Esophagus muscularis mucosa (tissue), 4 donors: ENCODE measurements at places on chromosomes 7 and 10. TPM values are rescaled to one million over a fixed set of nuclear protein-coding genes. Genes with fewer than 3 reads are reported as not detected.
A peak's percentile ranks its signal among the peaks of the same experiment; 100 is the strongest.

DNA sequence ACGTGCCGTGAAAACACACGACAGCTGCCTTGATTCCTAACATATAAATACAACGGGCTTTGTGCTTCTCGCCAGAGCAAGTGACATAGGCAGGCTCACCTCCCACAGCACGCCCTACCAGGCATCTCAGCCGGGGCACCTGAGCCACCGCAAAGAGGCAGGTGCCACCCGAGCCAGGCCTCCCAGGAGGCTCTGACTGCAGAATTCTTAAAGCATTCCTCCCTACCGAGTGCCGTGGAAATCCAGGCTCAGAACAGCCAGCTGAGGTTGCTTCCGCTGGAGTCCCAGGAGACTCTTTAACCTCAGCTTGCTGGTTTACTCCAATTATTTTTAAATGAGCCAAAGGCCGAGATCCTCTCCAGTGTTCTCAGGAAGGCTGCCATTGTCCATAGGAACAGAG lies 206.5 kb downstream of the USP6NL start:
- H3K36me3 ChIP-seq, result no peaks in the 10 kb centered on the region
- DNase-seq, result no peak
- H3K27ac ChIP-seq, result no peak overlapping the region
- H3K4me1 ChIP-seq, result no peaks in the 10 kb centered on the region
- H3K27me3 ChIP-seq, result no peaks in the 10 kb centered on the region

DNA sequence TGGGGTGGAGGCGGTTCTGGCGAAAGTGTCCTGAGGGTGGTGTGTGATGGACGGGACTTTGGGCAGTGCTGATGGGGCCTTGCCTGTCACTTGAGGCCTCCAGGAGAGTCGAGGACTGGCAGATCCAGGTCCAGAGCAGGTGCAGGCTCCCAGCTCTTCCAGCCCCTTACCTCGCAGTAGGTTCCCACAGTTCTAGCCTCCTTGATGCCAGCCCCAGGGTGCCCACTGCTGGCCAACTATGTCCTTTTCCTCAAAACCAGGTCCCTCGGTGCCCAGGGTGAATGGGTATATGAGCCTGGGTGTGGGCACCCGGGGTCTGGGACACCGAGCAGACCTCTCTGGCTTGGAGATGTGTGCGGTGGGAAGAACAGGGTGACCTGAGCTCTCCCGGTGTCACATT lies 8.3 kb downstream of the FAM20C start:
- peaks cover 100% of the 10 kb centered on the region for H3K36me3 ChIP-seq
- H3K4me1 ChIP-seq, result peaks cover 43% of the 10 kb centered on the region
- no peaks in the 10 kb centered on the region for H3K27me3 ChIP-seq
- DNase-seq, result no peak

- no peak for DNase-seq
- H3K4me3 ChIP-seq, result peak overlapping the region; percentile 73
- peaks cover 32% of the 10 kb centered on the region for H3K4me1 ChIP-seq
- peak overlapping the region; percentile 91 for H3K27ac ChIP-seq
Measured at GRCh38 chr10:30784524-30784896, 155.0 kb upstream of the LYZL2 start.

- H3K36me3 ChIP-seq, result no peaks in the 10 kb centered on the region
- H3K27me3 ChIP-seq, result no peaks in the 10 kb centered on the region
- H3K4me1 ChIP-seq, result peaks cover 11% of the 10 kb centered on the region
- H3K4me3 ChIP-seq, result no peak overlapping the region
- no peak overlapping the region for H3K27ac ChIP-seq
- peak; percentile 42 for DNase-seq
Measured at GRCh38 chr7:130673066-130673465, 4.5 kb upstream of the COPG2 start.

DNA sequence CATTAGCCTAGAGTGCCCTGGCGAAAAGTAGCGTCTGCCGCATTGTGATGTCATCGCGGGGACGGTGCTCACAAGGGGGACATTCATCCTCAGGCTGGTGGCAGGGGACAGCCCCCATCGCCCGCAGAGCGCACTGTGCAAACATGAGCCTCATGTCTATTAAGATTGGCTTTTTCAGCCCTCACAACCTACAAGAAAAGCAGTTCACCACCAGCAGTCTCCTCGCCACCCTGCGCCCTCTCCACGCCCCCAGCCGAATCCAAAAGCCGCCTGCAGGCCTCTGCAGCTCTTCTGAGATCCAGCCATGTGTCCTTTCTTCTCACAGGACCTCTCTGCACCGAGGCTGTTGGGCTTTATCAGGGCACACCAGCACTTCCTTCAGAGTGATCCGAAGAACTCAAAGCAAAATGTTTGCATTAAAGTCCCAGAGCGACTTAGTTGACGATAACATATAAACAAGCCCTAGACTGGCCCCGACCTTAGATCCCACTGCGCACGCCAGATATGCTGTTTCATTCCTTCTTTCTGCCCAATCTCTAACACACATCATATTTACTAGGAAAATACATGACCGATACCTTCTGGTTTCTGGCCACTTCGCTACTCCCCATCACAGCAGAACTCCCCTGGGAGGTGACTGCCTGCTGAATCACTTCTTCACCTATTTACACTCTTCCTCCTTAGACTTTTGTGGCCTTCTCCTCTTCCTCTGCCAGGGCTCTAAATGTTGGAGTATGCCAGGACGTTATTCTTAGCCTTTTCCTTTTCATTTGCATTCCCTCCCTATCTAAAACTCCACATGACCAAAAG lies 206.0 kb upstream of the SH2B2 start:
- H3K4me1 ChIP-seq, result no peaks in the 10 kb centered on the region
- DNase-seq, result no peak
- no peaks in the 10 kb centered on the region for H3K27me3 ChIP-seq
- no peaks in the 10 kb centered on the region for H3K36me3 ChIP-seq
- no peak overlapping the region for H3K27ac ChIP-seq

GRCh38 chr7:116261904-116262303 lies 51.6 kb downstream of the TES start:
- H3K4me1 ChIP-seq, result peaks cover 14% of the 10 kb centered on the region
- no peak overlapping the region for H3K27ac ChIP-seq
- H3K27me3 ChIP-seq, result no peaks in the 10 kb centered on the region
- H3K36me3 ChIP-seq, result peaks cover 14% of the 10 kb centered on the region

DNA sequence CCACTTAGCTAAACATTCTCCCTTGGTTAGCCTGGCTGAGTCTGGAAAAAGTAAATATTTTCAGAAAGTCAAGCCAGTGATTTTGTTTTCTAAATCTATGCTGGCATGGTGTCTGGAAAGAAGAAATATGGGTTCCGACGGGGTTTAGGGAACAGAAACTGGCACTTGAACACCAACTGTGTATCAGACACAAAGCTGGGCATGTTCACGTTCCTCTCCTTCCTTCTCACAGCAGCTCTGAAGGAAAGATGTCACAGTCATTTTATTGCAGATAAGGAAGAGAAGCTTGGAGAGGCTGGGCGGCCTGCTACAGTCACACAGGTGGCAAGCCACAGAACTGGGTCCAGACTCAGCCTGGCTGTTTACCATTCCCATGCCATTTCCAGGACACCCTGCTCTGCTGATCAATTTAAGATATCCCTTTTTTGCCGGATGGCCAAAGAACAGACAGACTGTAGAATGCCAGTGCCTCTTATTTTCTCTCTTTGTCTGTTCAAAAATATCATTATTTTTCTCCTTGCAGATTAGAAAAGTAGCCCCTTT lies 118.8 kb downstream of the HERPUD2 start:
- H3K27ac ChIP-seq, result no peak overlapping the region
- H3K36me3 ChIP-seq, result no peaks in the 10 kb centered on the region
- H3K4me3 ChIP-seq, result no peak overlapping the region
- H3K27me3 ChIP-seq, result no peaks in the 10 kb centered on the region
- H3K4me1 ChIP-seq, result no peaks in the 10 kb centered on the region
- no peak for DNase-seq

C10orf105 gene
- not detected for total RNA-seq

UPK3B gene
- 0.75 TPM for total RNA-seq

CCDC3 gene
- 23.7 TPM for total RNA-seq
